Activated CD4-positive, alpha-beta T cell treated with anti-CD3 and anti-CD28 coated beads, Interleukin-2, amount 50 U/mL, for 1 hour (primary cell): ENCODE measurements at places on chromosomes 12 and 14.

DNA sequence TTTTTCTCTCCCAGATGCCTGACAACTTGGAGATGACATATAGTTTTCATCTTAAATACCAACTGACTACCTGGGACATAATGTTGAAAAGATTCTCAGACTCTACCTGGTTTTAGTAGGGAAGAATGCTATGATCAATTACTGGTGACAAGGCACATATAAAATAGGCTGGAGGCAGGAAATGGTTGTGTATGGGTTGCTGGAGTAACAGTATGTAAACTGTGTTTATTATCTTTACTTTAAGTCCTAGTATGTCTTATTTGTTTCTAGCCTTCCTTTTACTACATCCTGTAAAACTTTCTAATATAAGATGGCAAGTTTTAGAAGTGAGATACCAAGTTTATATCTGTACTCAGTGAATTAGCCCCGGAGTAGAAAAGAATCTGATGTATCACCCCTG lies 98.1 kb downstream of the NUBPL start:
- no peak for DNase-seq

DNA sequence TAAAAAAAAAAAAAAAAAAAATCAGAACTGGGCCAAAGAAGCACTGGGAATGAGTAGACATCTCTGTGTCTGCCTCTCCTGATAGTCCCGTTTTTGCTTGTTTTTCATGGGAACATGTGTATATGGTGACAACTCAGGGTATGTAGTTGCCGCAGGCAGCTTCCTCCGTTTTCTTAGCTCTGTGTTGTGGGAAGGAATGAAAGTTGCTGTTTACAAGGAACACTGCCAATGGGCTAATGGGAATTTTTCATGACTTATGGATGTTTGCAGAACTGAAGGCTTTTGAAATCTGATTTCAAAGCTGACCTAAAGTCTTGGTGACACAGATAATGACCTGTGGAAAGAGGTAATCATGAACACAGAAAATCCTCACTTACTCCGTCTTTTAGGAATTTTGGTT lies 146.4 kb upstream of the BTG1 start:
- no peak for DNase-seq

- no peak for DNase-seq
Measured at GRCh38 chr12:104588047-104588920, 131.5 kb downstream of the CHST11 start.

DNA sequence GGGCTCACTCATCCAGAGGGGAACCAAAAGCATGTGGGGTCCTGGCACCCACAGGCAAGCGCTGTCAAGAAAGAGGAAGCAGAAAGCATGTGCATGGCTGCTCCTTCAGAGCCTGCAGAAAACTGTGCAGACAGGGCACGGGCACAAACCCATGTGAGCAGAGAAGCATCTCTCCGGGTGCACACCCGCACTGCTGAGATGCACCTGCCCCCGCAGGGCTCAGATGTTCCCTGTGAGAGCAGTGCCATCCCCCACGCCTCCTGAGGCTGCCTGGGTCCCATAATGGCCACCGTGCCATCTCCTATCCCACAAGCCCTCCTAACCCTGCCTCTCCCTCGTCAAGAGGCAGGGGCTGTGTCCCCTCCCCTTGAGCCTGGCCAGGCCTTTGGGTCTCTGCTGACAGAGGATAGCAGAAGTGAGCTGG lies 32.3 kb upstream of the INF2 start:
- no peak for DNase-seq

DNA sequence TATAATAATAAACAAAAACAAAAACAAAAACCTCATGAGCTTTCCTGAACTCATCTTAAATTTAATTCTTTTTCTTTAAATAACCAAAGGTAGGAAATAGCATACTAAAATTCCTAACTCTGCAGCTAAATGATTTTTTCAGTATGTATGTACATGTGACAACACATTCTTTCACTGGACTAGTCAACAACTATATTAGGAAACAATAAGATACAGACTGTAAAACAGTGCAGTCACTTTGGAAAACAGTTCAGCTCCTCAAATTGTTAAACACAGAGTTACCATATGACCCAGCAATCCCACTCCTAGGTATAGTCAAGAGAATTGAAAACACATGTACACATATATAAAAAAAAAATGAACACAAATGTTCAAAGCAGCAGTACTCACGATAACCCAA lies 64.7 kb downstream of the SPPL3 start:
- no peak for DNase-seq

DNA sequence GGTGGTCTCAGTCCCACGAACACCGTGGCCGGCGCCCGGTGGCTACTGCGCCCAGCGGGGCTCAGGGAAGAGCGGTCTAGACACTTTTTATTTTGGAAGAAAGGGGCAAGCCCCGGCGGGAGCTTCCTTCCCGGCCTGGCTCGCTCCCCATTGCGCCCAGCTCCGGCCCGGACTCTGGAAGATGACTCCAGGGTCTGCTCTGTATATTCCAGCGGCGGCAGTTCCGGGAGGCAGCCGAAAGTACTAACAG lies 225.1 kb upstream of the CRY1 start:
- DNase-seq = no peak

- no peak for DNase-seq
Measured at GRCh38 chr12:92516277-92516600, 186.6 kb upstream of the PLEKHG7 start.

DNA sequence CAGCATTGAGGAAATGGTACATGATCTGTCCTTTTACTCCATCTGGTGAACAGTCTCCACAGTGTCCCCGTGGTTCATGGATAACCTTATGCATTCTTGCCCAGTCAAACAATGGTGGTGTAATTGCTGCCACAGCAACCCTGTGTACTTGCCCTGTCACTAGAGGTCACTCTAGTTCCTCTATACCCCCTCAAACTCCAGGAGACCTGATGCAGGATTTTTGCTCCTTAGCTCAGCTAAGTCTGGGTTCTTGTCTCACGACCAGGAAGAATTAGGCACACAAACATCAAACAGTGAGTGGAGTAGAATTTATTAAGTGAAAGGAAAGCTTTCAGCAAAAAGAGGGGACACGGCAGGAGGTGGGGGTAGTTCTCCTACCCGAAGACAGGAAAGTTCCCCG lies 24.7 kb upstream of the EEA1 start:
- no peak for DNase-seq

DNA sequence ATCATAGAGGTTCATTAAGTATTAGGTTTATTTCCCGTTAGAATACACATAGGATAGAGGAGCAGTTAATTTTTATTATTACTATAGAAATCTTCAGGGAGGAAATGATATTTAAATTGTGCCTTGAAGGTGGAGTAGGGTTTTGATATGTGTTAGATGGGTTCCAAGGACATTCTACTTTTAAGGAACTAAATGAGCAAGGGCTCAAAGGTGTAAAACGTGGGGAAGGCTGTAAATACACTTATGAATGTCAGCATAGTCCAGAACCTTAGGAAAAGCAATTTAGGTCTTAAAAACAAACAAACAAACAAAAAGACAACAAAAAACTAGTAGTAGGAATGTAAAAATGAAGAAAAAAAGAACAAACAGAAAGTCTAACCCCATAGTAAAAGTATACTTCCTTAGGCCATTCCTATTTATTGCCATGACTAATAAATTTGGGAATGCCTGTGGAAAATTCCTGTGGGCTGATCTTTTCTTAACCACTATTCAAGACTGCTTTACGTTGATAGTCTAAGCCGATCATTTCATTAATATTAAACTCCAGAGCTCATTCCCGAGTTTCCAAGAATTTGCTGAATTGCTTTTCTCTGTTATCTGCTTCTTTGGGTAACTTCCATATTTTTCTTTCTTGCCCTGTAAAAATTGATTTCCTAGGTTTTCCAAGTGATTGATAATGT lies 180.3 kb downstream of the RAD51B start:
- no peak for DNase-seq

DNA sequence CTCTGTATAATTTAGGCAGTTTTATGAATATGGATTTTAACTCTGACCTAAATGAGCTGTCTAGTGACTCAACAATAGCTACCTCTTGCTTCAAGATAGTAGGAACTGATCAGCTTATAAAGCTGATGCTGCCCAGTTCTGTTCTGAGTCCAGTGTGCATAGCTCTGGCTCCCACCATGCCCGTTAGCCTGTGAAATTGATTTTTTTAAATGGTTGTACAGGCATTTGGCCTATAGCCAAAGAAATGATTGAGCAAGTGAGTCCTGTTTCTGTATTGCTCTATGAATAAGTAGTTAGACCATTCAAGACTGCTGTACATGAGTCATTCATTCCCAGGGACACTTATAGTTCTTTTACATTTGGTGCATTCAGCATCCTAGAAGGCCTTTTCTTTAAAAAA lies 36.4 kb downstream of the SAMD4A start:
- no peak for DNase-seq

- no peak for DNase-seq
Measured at GRCh38 chr14:46018846-46019420, 632.6 kb downstream of the RPL10L start.

- no peak for DNase-seq
Measured at GRCh38 chr12:97368462-97369163, 94.0 kb upstream of the RMST start.
